ENCODE measurements at places on chromosomes 12 and 14.

DNA sequence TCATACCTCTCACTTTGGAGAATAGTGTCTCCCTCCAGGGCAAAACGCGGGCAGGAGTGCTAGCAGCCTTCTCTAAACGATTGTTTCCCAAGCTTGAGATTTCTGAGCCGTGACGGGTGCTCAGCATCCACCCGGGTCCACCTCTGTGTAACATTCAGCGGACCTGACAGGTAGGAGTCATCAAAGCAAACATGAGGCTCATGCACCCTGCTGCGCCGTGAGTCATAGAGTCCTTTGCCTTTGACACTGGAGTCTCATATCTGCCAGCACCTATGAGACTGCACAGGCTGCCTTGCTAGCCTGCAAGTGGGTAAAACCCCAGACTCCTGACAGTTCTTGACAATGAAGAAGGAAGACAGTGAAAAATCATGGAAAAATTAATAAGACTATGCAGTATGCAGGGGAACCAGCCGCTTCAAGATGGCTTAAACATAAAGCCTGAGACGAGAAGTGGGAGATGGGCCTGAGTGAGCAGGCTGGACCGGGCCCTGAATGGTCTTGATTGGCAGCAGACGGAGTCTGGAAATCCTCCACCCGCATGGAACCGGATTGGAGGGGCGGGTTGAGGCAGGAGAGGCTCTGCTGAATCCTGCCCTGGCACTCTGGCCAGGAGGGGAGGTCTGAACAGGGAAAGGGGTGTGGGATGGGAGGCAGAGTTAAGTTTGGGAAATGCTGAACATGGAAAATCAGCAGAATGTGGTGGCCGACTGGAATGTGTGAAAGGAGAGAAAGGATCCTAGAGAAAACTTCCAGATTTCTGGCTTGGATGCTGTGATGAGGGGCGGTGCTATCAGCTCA lies 54.2 kb downstream of the LGMN start:
- DNase-seq = no peak

DNA sequence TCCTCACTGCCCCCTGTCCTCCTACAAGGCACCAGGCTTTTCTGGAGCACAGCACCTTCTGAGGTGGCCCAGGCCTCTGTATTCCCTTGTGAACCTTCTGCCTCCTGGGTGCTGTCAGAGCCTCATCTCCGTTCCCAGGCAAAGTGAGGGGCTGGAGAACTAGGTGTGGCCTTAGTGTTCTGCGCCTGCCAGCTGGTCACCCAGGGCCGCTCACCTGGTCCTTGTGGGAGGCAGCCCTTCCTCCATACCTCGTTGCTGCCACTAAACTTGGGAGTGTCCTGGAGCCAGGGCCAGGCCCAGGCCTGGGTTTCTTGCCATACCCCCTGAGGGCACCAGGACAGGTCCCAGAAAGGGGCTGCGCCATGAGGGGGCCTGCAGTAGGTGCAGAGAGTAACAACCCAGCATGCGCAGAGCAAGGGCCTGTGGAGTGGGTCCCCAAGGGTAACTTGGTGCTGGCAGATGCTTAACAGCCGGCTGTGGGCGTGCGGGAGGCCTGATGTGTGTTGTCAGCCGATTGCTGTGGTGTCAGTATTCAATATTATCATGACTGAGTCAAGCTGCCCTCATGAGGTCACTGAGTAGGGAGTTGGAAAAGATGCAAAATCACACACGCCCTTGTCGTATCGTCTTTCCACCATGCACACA lies 17.1 kb downstream of the OTUB2 start:
- DNase-seq = no peak

DNA sequence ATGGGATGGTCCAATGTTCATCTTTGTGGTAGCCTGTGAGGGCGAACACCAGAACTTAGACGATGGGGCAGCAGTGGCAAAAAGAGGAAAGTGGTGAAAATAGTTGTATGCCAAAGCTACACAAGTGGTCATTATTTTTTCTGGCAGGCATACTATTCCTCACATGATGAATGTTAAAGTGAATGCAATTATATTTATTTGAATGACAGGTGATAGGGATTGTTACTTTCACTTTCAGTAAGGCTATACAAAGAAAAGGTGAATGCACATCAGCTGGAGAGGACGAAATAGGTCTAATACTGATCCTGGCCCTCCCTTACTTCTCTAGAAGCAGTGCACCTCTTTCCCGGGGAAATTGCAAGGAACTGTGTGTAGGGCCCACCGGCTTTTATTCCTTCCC lies 470.1 kb downstream of the TMTC2 start:
- no peak for DNase-seq

- DNase-seq = peak; percentile 22
Observed at GRCh38 chr12:111766608-111767361, at the start of gene ALDH2. ALDH2 (plus strand) TSS chr12:111766933; CDS start chr12:111766983, 50 bp downstream.

DNA sequence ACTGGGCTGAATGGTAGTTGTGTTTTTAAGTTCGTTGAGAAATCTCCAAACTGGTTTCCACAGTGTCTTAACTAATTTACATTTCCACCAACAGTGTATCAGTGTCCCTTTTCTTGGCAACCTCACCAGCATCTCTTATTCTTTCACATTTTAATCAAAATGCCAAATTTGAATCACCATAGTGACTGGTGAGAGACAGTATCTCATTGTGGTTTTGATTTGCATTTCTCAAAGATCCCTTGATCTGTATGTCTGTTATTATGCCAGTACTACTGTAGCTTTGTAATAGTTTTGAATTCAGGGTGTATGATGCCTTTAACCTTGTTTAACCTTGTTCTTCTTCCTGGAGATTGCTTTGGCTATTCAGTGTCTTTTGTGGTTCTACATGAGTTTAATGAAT lies 2.2 kb upstream of the EIF2S3B start:
- no peak for DNase-seq

GRCh38 chr14:100374876-100375265 lies 51.7 kb downstream of the SLC25A47 start:
- DNase-seq = no peak

GRCh38 chr12:123916729-123917128 lies 55.9 kb downstream of the CCDC92 start:
- DNase-seq = peak; percentile 33

DNA sequence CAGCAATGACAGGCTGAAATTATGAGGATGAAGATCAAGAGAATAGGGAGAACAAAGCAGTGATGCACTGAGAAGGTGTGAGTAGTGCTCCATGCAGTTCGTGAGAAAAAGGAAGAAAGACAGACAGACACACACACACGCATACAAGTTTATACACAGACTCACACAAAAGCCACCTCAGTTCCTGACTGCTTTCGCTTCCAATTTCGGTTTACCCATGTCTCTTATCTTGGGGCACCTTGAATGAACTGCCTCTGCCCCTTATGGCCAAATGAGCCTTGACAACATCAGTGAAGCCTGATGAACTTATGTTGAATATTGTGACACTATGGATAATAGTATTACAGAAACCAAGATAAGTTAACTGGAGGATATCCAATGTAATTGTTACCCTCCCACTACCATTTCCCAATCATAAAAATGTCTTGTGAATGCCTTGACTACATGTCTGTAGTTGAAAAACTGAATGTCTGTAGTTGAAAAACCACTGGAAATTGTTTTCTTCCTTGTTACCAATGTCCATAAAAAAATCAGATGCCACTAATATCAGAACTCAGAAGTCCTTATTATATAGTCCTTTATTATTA lies 380.4 kb upstream of the DDHD1 start:
- no peak for DNase-seq

DNA sequence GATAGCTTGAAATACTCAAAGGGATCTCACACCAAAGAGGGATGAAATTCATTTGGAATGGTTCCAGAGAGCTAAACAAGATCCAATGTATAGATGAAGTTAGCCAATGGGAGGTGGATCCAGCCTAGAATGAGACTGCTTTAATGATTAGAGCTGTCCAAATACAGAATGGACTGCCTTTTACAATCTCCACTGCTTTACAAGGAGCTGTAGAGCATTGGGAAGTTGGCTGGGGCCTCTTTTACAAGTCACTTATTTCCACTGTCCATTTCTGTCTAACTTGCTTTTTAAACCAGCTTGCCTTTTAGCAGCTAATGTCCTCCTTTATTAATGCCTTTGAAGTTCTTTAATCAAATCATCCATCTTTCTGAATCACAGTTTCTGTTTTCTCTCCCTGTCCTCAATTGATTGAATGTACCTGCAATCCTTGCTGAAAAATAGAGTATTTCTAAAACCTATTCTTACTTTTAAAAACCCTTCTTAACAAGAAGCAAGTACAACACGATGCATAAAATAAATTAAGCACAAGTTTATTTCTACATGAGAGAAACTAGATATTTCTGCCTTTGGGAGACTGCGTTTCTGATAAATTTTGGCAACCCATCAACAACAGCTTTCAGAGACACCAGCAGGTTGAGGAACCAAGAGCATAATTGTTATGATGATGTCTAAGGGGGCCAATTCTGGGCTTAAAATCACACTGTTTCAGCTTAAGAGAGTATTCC lies 3.4 kb upstream of the ATP2A2 start:
- no peak for DNase-seq

- no peak for DNase-seq
Observed at GRCh38 chr12:99390707-99391106, 256.8 kb upstream of the GARIN6 start.

- DNase-seq = peak; percentile 9
Observed at GRCh38 chr14:63727231-63727735, 582 bp downstream of the SGPP1 start.

DNA sequence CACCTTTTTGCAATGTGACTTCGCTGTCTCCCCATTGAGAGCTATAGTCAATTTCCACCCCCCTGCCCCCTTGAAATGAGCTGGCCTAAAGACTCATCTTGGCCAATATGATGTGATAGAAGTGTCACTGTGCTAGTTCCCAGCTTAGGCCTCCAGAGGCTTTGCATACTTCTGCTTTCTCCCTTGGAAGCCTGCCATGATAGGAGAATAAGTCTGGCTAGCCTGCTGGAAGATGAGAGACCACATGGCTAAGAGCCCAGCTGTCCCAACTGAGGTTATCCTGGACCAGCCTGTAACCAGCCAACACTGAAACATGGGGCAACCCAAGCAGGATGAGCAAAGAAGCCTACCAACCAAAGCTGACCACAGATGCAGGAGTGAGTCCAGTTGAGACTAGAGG lies 196.9 kb downstream of the GRIN2B start:
- no peak for DNase-seq

GRCh38 chr14:93045211-93045674 lies 70.5 kb downstream of the ITPK1 start:
- DNase-seq = no peak

- DNase-seq = no peak
Observed at GRCh38 chr12:33560653-33561208, 121.1 kb upstream of the SYT10 start.

DNA sequence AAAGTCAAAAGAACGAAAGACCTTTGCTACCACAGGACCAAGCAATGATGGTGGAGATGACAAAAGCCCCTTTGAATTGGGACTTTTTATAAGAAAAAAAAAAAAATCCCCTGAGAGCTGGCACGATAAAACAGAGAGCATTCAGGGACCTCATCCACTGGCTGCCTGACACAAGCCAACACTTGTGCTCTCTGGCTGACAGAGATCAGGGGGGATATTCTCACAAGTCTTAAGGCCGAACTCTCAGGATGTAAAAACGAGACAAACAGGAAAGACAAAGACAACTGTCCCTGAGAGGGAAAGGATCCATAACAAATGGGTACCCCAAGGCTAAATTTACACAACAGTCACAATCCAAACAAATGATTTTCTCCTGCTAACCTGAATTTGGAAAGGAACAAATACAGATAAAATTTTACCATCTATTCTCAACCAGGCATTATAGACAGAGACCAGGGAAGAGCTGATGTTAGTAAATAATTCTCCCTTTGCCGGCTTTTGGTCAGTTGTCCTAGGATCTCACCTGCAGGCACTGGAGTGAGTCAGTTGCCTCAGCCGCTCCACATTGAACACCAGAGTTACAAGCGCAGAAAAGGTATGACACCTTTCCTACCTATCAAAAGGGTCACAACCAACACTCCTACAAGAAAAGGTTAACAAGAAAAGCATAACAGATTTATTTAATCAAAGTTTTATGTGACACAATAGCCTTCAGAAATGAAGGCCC lies 37.9 kb upstream of the GARIN6 start:
- no peak for DNase-seq

DNA sequence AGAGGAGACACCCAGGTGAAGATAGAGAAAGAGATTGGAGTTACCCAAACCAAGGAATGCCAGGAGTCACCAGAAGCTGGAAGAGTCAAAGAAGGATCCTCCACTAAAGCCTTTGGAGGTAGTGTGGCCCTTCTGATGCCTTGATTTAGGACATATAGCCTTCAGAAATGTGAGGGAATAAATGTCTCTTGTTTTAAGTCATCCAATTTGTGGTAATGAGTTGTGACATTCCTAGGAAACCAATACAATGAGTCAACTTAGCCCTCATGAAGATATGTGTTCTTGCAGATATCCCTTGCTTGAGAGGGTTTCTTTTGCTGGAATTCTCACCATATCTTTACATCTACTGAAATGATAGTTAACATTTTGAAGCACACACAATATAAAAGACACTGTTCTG lies 58.8 kb downstream of the CCER1 start:
- no peak for DNase-seq

- DNase-seq = no peak
Observed at GRCh38 chr14:33948869-33949408, 1.9 kb downstream of the EGLN3 start.

DNA sequence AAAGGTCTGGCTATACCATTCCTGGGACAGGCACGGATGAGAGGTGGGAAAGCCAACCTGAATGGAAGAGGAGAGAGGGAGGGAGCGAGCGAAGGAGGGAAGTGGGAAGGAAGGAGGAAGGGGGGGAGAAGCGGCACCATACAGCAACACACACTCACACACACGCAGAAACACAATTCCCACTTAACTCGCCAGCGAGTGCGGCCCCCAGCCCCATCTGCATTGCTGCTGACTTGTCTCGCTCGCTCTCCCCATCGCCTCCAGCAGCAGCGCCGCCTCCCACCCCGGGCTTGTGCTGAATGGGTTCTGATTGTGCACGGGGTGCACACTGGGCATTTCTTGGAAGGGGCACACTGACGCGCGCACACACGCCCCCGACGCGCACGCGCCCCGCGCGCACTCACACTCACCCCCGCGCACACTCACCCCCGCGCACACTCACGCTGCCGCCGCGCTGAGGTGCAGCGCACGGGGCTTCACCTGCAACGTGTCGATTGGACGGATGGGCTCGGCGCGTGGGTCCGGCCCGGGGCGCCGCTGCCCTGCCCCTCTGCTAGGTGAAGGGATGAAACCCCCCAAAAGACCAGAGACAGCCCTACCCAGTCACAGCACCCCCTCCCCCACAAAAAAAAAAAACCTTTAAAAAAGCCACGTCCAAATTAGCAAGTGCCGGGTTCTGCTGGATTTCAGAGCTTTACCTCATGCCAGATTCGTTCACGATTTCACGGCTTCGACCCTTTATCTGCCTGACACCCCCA lies 685 bp downstream of the GRIN2B start:
- no peak for DNase-seq

All from stimulated activated CD4-positive, alpha-beta T cell treated with anti-CD3 and anti-CD28 coated beads, Interleukin-12 subunit alpha, Interleukin-12 subunit beta, amount 100 ng/mL, for 24 hours (primary cell).